Lung microvascular endothelial cell (primary cell): ENCODE measurements at places on chromosomes 6 and 20.

GRCh38 chr6:18293076-18293904 is 29.0 kb upstream of the DEK start:
- no peak for DNase-seq

DNA sequence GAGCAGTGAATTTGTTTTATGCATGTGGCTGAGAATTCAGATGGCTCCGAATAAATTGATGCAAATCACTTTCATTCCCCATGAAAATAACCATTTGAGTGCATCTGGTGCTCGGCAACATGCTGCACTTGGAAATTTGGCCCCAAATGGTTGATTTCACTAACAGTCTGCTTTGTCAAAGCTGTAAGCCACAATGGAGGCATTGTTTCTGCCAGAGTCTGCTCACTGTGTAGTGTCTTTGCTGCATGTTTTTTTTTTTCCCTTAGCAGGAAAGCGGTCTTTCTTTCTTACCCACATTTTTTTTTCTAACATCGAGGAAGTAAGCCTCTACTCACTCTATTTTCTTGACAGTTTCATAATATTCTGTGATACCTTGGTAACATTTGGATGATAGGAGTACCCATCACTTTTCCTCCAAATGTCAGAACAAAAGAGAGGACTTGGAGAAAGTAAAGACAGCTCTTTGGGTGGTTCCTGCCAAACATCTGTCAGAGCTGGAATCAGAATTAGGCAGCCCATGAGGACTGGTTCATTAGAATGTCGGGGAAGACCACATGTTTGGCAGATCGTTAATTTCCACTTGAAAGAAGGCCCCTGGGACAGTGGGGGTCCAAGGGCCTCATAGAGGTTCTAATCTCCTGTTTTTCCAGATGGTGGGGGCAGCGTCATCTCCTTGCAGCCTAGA is 149.5 kb downstream of the DOK5 start:
- DNase-seq = no peak

- no peak for DNase-seq
Observed at GRCh38 chr6:63558278-63558677, 14.0 kb upstream of the LOC128125822 start.

- no peak for DNase-seq
Observed at GRCh38 chr20:8368670-8369069, 236.6 kb downstream of the PLCB1 start.

DNA sequence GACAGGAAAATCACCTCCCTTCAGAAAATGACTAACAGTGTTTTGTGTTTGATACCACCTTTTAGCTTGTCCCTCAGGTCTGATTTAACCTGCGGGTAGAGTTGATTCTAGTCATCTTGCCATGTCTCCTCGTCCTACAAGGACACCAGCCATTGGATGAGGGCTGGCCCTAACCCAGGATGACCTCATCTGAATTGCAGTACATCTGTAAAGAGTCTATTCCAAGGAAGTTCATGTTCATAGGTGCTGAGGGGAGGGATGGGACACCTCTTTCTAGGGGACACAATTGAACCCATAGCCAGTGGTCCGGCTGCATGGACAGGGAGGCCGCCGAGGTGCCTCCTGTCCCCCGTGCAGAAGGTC is 52.0 kb upstream of the DACT2 start:
- DNase-seq = no peak

DNA sequence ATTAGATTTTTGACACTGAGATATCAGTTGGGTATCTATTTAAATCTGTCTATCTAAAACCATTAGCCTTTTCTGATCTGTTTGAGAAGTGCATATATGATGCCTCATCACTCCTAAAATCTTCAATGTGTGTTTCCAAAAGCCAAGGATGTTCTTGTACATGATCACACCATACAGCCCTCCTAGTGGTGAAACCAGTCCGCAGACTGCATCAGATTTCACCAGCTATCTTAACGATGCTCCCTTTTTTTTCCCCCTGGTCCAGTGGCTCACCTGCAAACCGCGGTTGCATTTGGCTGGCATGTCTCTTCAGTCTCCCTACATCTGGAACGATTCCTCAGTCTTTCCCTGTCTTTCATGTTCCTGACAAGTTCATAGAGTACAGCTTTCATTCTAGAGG is 4.0 kb downstream of the KIZ start:
- DNase-seq = no peak
